ENCODE measurements at places on chromosomes 2 and 18.
A peak's percentile ranks its signal among the peaks of the same experiment; 100 is the strongest.

- no peak for DNase-seq
Observed at GRCh38 chr18:59072727-59073421, 66.8 kb upstream of the SEC11C start.

GRCh38 chr2:67612576-67613042, 215.5 kb downstream of the ETAA1 start:
- no peak for DNase-seq

DNA sequence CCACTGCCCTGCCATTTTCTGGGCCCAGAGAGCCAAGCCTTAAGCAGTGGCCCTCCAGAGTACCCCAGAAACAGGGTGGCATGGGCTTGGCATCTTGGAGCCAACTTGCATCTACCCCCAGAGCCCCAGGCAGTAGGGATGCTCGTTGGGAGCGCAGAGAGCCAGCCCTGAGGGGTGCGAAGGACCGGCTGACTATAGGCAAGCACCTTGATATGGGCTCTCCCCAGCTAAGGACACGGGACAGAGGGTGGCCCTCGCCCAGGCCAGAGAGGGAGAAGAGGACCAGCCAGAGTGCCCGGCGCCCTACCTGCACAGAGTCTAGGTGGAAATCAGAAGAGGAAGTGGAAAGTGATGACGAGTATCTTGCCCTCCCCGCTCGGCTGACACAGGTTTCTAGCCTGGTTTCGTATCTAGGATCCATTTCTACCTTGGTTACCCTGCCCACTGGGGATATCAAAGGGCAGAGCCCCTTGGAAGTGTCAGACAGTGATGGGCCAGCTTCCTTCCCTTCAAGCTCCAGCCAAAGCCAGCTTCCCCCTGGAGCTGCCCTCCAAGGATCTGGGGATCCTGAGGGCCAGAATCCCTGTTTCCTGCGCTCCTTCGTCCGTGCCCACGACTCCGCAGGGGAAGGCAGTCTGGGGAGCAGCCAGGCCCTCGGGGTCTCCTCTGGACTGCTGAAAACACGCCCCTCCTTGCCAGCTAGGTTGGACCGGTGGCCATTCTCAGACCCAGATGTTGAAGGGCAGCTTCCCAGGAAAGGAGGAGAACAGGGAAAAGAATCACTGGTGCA, 16.2 kb downstream of the CEP68 start:
- DNase-seq, result no peak

- DNase-seq, result no peak
Observed at GRCh38 chr2:227853204-227853629, 18.2 kb upstream of the DAW1 start.

DNA sequence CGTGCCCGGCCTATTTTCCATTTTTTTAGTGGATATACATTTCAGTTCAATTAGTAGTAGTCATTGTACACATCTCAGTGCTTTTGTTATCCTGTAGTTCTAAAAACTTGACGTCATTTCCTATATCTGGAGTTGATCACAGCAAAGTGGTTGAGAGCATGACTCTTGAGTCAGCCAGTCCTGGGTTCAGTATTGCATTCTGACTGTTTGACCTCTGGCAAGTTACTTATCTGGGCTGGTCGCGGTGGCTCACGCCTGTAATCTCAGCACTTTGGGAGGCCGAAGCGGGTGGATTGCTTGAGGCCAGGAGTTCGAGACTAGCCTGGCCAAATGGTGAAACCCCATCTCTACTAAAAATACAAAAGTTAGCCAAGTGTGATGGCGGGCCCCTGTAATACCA, 50.4 kb upstream of the PPM1B start:
- DNase-seq, result no peak

- peak; percentile 73 for DNase-seq
Observed at GRCh38 chr2:181106789-181107627, 126.6 kb downstream of the UBE2E3 start.

GRCh38 chr18:69109686-69110085, 291.0 kb upstream of the DOK6 start:
- no peak for DNase-seq

Data from HCT116 (cell line).